ENCODE measurements at places on chromosomes 12 and 14.

DNA sequence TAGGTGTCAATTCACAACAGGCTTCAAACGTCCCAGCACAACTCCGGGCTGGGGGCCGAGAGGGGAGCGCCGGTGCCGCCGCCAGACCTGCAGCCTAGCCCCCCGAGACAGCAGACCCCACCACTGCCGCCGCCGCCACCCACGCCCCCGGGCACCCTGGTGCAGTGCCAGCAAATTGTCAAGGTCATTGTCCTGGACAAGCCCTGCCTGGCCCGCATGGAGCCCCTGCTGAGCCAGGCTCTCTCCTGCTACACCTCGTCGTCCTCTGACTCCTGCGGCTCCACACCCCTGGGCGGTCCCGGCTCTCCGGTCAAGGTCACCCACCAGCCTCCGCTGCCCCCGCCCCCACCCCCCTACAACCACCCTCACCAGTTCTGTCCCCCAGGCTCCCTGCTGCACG, 39.4 kb downstream of the SLC6A12 start:
- no peak for DNase-seq

DNA sequence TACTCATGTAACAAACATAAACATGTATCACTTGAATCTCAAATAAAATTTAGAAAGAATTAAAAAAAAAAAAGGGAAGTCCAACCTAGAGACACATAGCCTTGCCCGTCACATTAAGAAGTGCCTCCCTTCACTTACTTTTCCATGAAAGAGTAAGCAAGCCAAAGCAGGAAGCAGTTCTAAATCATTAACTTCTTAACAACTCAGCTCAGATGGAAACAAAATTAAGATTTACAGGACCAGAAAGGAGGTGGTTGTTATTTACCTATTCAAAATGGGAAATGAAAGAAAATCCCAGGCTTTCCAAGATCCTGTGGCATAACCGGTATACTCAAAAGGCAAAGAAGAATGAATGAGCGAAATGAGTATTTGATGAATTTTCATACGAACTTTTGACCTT, 258.6 kb upstream of the DCN start:
- DNase-seq, result no peak

DNA sequence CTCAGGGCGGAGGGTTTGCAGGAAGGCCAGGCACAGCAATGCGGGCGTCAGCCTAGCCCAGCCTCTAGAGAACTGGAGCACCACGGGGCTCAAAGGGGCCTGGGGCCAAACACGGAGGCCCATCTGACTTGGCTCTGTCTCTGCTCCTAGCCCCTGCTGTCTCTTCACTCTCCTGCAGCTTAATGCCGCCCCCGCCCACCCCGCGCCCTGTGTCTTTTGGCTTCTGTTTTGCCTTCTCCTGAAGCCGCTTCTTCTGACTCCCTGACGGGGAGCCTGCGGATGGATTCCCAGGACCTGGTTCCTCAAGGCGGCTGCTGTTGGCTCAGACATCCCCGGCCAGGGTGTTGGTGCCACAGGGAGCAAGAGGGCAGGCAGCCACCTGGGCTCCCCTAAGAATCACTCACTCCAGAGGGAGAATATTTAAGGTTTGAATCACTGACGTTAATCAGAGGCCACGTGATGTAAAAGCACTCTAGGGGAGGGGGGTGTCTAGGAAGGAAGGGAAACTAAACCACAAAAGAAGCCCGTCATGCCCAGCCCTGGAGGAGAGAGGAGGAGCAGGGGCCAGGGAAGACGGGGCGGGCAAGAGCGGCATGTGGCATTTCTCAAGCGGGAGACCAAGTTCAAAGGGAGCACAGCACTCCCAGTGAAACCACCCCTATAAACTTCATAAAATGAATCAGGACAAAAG, 36.9 kb upstream of the PRMT8 start:
- peak; percentile 33 for DNase-seq

DNA sequence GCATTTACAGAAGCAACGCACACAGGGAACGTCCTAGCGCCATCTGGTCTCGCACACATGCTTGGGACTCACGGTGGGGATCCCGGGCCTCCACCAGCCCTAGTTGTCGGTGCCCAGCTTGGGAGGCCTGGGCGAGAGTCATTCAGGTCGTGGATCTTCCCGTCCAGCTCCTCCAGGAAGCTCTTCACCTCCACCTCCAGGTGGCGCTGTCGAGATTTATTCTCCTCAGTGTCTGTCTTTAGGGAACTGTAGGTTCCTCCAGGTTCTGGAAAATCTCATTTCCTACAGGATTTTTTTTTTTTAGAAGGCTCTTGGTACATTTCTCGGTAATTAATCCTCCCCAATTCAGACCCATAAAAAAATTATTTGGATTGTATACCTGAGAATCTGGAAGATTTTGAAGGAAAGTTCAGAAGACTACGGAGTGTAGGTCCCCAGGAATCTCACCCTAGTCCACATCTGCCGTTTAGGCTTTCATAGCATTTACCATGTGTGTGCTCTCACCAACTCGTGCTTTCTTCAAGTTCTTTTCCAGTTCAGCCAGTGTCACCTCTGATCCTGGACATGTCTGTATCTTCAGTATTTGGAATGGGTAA, 910.0 kb downstream of the TMEM121 start:
- DNase-seq, result no peak

DNA sequence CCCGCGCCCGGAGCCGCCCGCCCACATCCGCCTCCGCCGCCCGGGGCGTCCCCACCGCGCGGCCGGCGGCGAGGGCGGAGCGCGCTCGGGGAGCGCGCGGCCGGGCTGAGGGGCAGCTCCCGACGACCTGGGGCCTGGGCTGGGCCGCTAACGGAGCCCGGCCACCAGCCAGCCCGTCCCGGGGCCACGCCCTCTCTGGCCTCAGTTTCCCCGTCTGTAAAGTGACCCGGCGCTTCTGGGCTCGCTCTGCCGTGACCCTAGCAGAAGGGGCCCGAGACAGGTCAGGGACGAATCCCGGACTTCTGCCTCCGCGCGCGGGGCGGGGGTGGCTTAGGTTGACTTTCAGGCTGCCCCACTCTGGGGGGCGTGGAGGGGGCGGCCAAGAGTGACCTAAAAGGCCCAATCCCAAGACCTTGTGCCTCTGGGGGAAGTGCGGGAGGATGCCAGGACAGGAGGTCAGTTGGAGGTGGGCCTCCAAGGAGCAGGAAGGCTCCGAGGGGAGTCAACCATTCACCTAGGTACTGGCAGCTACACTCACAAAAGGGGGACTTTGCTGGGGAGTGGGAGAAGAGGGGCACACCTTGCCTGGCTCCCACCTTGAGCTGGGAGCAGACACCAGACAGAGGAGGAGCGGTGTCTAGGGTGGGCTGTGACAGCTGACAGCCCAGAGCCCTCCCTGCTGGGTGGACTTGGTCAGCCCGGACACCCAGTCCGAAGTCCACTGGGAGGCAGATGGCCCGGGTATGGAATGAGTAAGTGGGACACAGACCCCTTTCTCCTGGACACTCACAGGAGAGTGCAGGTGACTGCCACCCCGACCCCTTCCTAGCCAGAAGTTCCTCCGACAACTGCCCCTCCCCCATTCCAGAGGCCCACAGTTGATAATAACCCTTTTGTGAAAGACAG, 486 bp upstream of the AKT1 start:
- DNase-seq, result no peak

DNA sequence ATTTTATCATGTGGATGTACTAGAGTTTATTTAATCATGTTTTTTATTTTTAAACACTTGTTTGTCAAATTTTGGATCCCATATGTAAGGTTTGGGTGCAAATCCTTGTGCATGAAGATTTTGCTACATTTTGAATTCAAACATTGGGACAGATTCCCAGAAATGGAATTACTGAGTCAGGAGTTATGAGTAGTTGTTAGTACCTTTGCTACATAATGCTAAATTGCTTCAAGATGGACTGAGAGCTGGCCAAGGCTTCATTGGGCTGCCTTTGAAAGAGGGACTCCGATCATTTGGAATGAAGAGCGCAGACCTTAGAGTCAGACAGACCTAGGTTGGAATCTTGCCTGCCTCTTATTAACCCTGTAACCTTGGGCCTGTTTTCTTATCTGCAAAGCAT, 154.9 kb upstream of the PWP1 start:
- DNase-seq, result no peak

All from BJ (cell line).